HFF-Myc (cell line): ENCODE measurements at places on chromosomes 2 and 18.

DNA sequence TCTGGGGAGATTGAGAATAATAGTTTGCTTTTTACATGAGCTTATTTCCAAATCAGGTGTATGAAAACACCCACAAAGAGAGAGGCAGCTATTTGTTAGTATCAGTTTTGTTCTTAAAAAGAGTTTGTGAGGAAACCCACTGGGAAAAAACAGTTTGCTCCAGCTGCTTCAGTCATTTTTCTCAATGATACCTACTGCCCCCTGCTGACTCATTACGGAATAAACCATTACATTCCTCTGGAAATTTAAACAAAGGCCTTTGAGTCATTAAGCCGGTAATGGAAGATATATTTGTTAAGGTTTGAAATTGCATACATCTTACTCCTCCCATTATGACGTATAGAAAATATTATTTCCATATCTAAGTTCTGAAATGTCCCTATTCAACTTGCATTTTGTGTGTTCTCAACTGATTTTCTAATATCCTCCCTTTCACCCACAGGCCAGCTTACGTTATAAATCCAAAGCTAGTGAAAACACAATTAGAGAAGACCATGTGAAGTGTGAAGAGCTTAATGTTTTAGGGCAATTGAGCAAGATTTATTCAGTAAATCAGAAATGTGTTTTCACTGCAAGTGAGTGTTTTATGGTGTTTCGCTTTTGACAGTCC is 761.6 kb downstream of the DSC3 start:
- peak; percentile 29 for DNase-seq

GRCh38 chr2:37414470-37414949 is 70.1 kb downstream of the QPCT start:
- peak; percentile 53 for DNase-seq

DNA sequence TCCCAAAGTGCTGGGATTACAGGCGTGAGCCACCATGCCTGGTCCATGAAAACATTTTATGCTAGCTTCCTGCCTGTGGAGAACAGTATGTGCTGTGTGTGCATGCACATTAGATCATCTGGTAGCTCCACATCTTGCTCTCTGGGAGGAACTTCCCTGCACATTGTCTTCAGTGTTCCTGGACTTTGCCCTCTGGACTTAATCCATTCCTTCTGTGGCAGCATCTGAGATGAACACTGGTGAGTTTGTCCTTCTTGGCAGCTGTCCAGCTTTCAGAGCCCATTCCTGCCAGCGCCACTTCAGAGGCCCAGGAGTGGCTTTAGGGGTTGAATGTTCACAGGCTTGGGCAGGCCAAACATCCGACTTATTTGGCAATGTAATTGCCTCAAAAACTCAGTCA is 65.2 kb downstream of the POU3F3 start:
- no peak for DNase-seq

DNA sequence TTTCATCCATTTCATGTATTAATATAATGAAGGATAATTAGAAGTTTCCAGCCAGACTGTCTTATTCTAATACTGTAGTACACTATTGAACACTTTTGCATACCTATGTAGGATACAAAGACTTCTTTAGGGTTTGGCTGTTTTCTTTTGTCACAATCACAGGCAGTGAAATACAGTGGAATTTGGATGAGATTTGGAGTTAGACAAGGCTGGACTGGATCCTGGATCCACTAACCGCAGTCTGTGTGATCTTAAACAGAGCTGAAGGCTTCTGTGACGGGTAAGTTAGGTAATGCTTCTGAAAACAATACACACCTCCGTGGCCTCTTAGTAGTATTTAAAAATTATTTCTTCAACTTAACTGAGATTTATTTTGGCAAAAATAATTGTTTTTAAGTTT is 1128.6 kb upstream of the CDH2 start:
- no peak for DNase-seq

- no peak for DNase-seq
These were observed 11.8 kb downstream of the GAD1 start for GRCh38 chr2:170828533-170828916.

DNA sequence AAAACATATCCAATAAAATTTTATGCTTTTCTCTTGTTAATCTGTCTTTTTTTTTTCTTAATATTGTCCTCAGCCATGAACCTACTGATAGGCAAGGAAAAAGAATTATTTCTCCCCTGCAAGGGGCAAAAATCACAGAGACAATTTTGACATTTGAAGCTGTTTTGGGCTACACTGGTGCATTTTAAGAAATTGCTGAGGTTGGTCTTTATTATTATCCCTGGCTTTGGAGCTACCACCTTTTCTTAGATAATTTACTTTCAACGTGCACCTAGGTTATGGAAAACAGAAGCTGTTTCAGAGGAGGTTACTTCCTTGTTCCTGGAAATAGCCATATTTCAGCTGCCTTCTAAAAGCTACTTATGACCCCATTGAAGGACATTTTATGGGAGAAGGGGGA is 195.5 kb upstream of the KYNU start:
- no peak for DNase-seq

- DNase-seq, result no peak
These were observed 8.6 kb downstream of the VRK2 start for GRCh38 chr2:58055033-58055786.

DNA sequence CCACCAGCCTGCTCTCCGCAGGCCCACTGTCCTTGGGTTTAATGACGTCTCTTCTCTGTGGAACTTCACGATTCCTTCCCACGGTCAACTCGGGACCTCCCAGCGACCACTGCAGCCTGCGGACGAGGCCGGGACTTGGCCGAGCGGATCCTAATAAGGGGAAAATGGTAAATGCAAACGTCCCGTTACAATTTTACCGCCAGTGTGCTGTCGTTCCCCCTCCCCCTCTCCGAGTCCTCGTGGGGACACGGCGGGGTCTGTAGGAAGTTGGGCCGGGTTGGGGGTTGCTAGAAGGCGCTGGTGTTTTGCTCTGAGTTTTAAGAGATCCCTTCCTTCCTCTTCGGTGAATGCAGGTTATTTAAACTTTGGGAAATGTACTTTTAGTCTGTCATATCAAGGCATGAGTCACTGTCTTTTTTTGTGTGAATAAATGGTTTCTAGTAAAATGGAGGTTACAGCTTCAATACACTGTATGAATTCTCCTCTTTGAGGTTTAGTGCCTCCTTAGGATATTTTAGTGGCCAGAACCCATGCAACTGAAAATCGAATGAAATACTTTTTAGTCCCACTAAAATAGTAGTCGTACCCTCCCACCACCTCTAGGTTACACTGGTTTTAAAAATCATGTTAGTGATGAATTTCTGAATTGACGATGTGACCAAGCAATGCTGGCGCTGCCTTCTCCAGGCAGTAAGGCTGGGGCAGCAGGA is 2.3 kb downstream of the HOXD11 start:
- no peak for DNase-seq

GRCh38 chr18:7482342-7482741 is 84.8 kb upstream of the PTPRM start:
- DNase-seq, result no peak

DNA sequence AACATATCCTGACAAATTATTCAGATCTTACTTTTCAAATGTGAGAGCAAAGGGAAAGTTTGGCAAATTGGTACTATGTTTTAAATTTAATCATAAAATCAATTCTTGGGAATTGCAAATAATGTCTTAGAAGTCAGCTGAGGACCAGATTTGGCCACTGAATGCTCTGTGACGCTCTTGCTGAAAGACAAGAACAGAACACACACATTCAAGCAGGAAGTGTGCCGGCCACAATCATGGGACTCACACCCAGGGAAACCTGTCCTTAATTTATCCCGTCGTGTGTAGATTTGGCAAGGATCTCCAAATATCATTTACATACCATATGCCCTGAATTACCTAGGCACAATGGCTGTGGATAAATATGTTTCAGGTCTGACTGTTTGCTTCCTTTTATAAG is 253.1 kb downstream of the TCF4 start:
- DNase-seq, result no peak

DNA sequence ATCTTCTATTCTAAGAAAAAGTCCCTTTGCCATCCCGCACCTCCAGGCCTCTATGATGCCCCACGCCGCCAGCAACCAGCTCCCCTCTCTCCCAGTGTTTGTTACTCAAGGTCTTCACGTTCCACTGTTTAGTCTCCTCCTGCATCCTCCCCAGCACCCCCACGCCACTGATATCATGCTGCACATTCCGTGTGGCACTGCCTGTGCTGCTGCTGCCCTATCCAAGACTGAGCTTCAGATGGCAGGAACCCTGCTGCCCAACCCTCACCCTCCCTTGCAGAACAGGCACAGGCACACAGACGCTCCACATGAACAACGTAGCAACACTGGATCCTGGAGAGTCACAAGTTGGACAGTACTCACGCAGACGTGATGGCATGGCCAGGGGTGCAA is 35.3 kb downstream of the MYO5B start:
- DNase-seq, result no peak

DNA sequence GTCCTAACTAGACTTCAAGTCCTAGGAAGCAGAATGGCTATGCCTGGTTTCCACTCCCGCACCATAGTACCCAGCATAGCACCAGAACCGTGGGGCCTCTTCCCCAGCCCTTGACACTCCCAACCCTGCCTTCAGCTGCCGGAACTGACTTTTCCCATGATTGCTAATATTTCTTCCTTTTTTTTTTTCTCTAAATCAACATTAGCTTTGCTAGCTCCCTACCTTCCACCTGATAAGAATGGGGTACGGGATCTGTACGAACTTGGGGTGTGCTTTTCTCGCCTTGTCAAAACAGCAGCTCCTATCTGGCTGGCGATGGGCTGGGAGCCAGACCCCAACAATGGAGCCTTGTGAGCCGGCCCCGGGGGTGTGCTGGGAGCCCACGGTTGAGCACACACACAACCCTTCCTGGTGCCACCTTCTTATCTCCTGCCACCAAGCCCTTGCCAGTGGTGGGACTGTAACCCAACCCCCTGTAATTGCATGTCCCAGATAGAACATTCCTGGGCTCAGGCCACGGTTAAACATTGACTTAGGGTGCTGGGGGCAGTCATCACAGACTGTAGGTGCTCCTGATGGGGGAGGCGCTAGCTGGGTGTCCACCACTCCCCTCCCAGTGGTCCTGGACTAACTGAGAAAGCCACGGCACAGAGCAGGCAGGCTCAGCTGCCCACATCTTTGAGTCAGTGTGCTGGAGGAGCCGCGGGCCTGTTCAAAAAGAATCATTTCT is 213.0 kb upstream of the HAAO start:
- no peak for DNase-seq

DNA sequence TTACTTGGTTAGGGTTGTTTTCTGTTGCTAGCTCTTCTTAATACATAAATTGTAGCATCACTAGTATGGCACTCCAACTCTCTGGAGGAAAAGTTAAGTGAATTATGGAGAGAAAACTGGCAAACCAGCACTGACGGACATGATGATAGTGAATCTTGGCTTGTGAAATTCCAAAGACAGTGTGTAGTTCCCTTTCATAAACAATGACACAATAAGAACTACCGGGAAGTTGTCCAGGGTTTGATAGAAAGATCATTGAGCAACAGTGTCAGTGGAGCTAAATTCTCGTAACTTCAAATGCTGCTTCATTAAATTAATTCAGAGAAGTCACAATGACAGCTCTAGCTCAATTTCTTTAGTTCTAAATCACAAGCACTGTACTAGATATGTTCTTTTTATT is 66.5 kb downstream of the RIT2 start:
- no peak for DNase-seq
